ENCODE measurements at places on chromosomes 4 and X.

GRCh38 chrX:125826080-125826479 is 340.0 kb downstream of the DCAF12L2 start:
- no peak for DNase-seq

DNA sequence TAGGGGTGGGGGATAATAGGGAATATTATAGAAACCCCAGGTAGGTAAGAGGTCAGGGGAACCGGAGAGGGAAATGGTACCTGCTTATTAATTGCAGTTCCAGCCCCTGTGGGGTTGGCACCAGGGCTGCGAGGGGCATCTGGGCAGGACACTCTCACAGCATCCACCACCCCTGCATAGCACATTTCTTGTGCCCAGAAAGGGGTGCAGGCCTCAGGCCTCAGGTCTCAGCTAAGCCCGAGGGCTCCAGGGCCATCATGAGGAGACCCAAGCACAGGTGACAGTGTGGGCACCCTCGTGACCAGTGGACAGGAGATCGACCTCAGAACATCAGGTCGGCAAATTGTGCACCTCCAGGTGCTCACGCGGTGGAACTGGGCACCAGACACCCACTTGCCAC is 164.7 kb downstream of the EVC2 start:
- DNase-seq: no peak

GRCh38 chr4:40275065-40275730 is 59.9 kb upstream of the CHRNA9 start:
- DNase-seq: no peak

DNA sequence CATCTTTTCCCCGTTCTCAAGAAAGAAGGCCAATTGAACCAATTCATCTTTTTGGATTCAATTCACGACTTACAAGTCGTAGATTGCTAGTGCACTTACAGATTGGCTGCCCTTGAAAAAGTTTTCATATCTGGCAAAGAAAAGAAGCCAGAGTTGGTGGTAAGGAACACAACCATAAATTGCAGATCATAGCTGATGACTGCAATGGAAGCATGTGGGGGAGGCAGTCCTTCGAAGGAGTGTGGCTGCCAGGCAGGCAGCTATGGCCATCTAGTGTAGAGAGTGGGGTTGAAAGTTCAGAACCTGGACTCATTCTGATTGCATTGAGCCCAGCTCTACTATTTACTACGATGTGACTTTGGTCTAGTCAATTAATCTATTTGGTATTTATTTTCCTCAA is 4.5 kb downstream of the GPM6A start:
- no peak for DNase-seq

DNA sequence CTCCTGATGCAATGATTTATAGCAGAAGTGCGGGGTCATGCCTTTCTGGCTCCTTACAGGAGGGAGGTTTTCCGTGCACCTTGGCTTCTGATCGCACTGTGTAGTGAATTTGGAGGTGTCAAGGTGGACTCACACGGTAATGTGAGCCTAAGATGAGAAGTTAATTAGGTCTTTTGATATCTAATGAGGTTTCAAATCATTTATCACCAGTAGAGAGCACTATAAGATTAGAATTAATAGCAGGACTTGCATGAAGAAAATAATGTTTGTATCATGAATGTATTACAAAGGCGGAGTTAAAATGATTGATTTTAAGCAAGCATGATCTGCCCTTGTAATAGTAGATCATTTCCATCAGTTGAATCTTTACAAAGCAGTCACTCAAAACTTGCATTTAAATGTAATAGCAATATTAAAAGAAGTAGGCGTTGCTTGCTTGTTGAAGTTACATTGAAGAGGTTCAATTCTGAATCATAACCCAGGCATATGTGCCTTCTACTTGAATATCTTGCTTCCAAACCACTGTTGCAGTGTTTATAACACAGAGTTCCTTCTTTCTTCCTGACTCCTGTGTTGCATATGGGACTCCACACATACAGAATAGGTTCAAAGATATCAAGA is 152.1 kb downstream of the FMR1NB start:
- no peak for DNase-seq

GRCh38 chr4:188082796-188083195 is 26.6 kb downstream of the TRIML2 start:
- DNase-seq: no peak

Data from CD4-positive, alpha-beta T cell treated with Interleukin-17A for 4 hours (primary cell).